ENCODE measurements at places on chromosomes 1 and 21.

- no peak for DNase-seq
Observed at GRCh38 chr1:91635763-91636162, 135.1 kb downstream of the CDC7 start.

- no peak for DNase-seq
Observed at GRCh38 chr1:59230622-59231021, 66.3 kb upstream of the FGGY start.

DNA sequence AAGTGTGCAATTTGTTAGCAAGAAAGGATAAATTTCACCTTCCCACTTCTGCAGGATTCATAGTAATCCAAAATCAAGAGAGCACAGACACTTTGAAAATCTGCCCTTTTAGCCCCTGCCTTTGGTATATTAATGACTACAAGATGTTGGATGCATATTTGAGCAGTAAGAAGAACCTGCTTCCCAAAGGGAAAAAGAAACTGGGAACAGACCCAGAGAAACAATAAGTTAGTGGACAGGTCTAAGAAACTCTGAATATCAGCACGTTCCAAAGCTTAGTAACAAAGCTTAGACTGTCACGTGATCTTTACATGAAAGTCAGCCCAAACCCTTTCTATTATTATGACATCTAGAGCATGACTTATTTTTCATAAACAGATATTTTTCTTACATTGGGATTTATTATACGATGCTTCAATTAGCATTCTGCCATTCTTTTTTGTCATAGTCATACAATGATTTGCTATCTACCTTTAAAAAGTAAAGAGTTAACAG is 390.9 kb upstream of the ADGRL2 start:
- DNase-seq, result no peak

- no peak for DNase-seq
Observed at GRCh38 chr1:88239205-88239604, 444.9 kb upstream of the PKN2 start.

- no peak for DNase-seq
Observed at GRCh38 chr1:8816264-8816663, 1.2 kb downstream of the RERE start.

- DNase-seq, result no peak
Observed at GRCh38 chr21:35921471-35921870, 138.9 kb downstream of the SETD4 start.

DNA sequence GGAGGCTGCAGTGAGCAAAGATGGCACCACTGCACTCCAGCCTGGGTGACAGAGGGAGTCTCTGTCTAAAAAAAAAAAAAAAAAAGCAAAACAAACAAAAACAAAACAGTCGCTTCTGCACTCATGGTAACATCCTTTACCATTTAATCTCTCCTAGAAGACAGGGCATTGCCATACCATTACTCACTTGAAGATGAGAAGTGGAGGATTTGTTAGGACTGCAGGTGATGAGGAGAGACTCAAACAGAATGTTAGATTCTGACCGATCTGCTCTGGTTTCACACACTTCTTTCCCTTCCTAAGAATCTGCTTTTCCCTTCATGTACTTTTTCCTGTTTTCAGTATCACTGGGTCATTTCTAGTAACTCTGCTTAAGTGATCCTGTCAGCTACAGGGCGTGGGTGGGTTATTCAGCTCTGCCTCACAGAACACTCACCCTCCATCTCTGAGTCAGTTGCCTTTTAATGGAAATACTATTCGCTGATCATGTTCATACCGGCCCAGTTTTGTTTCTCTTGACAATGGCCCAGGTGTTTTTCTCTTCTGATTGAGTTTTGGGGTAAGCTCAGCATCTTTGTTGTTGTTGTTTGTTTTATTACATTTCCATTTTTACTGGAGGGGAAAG is 148.0 kb upstream of the ERG start:
- no peak for DNase-seq

DNA sequence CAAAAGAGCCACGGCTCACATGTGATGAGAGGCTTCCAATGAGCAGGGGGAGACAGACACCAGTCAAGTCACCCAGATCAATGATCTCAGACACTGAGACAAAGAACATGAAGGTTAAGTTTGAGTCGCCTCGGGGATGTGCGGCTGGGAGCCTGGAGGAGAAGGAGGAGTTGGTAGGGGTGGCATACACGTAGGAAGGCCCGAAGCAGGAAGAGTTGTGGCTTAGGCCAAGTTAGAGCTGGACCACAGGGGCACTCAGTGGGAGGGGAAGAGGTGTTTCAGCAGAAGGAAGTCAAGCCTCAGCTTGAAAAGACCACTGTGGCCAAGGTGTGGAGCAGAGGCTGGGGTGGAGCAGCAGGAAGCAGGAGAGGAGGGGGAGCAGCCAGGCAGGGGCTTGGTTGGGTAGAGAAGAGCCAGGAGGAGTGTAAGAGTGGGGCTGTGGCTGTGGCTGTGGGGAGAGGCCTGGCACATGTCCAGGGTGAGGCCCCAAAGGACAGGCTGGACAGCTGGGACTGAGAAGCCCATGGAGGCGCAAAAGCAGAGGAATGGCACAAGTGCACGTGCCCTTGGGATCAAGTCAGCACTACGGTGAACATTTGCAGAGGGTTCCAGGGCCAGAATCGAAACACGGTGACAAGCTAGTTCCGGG is 27.6 kb downstream of the CTNNBIP1 start:
- DNase-seq, result no peak

DNA sequence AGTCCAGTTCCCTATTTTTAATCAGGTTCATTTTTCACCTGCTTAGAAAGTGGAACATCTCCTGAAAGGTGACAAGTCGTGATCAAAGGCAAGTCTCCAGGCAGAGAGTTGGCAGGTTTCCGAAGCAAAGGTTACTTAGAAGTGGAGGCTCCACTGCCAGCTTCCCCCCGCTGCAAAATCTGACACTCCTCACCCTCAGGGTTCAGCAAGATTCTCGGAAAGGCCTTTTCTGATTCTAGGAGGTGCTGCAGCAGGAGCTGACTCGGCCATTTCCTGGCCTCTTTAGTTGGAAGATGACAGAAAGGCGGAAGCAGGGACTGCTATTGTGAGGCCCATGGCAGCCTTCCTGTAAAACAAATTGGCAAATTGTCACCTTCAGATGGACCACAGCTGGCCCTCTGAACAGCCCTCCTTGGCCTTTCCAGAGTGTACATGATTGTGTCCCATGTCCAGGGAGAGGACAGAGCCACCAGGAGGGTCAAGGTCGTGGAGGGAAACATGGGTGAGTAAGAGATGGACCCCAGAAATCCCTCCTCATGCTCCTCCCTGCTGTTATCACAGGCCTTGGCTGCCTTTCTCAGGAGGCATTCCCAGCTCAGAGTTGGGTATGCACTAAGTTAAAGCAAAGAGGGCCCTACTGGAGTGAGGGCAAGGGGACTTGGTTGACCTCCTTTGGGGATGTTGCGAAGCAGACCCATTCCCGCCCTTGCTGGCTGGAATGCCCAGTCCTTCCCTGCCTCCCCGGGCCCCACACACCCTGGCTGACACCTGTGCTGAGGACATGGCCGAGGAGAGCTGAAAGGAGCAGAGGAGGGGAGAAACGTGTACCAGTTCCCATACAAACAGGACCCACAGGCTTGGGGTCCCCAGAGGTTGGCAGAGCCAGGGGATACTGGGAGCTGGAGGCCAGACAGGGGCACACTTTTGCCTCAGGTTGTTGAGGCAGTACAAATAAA is 115.5 kb upstream of the IRF2BP2 start:
- DNase-seq, result peak; percentile 67

GRCh38 chr1:160376525-160377131 is 9.8 kb downstream of the NHLH1 start:
- DNase-seq, result no peak

DNA sequence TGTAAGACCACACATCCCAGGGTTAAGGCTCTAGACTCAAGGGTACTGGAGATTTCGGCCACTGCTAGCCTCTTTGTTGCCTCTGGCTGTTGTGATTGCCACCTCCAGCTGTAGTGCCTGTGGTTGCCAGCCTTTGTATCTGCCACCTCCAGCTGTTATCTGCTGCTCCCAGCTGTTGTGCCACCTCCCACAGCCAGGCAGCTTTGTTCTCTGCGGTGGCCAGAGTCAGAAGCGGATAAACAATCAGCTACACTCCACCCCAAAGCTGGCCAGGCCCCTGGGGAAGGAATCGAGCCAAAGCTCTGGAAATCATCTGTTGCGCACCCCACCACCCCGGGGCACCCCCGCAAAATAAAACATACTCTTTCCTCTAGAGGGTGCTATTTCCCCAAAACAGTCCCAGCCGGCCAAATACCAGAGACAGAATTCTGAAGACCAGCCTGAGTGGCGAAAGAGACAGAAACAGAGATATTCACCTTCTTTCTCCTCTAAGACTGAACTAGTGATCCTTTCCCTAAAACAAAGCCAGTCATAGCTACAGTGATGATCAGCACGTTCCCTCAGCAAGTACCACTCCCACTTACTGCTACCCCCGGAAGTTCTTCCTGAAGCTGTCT is 14.8 kb upstream of the PIGM start:
- DNase-seq, result peak; percentile 23

DNA sequence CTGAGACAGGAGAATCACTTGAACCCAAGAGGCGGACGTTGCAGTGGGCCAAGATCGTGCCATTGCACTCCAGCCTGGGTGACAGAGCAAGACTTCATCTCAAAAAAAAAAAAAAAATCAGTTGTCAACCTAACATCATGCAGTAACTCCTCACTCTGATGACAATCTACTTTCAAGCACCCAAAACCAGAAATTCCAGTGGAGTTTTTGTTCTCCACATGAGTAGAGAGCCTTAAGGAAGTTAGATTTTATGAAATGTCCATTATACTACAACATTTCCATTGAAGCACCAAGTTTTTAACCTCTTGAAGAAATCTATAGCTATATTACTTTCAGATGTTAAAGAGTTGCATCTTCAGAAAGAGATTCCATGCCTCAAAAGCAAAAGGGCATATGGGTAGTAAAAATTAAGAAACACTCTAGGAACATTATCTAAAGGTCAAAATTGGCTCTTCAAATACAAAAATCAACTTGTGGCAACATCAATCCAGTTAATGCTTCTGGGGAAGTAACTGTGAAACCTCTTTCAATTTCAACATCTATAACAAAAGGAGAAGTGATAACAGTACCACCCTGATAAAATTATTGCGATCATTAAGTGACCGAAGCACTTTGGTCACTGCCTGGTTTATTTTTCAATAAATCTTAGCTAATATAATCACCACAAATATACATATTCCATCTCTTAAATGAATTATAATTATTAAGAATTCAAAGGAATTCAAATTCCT is 7.7 kb downstream of the LPGAT1 start:
- no peak for DNase-seq

Data from activated CD4-positive, alpha-beta T cell treated with anti-CD3 and anti-CD28 coated beads for 4 hours (primary cell).